ENCODE measurements at places on chromosomes 7 and 10. TPM values are rescaled to one million over a fixed set of nuclear protein-coding genes. Genes with fewer than 3 reads are reported as not detected.
A peak's percentile ranks its signal among the peaks of the same experiment; 100 is the strongest.

DNA sequence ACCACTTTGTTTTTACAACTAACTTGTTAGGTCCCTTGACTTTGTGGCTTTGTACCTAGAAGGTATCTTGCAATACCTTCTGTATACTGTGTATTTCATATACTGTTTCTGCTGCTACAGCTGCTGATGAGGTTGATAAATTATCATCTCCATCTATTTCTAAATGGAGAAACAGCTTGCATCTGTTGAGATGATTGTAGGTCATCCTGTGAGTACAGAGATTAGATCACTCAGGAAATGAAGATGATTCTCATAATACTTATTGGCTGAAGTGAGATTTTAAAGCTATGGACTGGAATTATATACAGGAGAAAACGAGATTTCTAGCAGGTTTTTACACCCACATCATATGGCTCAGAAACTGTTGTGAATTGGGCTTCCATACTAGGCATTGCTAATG lies 280.5 kb downstream of the KCND2 start:
- DNase-seq, result no peak

GRCh38 chr10:58642283-58642682 lies 129.6 kb downstream of the BICC1 start:
- DNase-seq, result no peak

Gene AKAP9
- total RNA-seq, result 108 TPM

DNA sequence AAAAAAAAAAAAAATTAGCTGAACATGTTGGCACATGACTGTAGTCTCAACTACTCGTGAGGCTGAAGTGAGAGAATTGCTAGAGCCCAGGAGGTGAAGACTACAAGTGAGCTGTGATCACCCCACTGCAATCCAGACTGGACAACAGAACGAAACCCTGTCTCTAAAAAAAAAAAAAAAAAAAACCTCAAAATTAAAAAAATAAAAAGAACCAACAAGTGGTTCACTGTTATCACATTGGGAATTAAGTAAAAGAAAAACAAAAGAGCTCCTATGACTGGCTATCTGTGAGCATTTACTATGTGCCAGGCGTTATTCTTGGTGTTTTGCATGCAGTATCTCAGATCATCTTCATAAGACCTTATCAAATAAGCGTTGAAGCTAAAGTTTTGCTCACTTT lies 66.0 kb downstream of the ANLN start:
- no peak for DNase-seq

DNA sequence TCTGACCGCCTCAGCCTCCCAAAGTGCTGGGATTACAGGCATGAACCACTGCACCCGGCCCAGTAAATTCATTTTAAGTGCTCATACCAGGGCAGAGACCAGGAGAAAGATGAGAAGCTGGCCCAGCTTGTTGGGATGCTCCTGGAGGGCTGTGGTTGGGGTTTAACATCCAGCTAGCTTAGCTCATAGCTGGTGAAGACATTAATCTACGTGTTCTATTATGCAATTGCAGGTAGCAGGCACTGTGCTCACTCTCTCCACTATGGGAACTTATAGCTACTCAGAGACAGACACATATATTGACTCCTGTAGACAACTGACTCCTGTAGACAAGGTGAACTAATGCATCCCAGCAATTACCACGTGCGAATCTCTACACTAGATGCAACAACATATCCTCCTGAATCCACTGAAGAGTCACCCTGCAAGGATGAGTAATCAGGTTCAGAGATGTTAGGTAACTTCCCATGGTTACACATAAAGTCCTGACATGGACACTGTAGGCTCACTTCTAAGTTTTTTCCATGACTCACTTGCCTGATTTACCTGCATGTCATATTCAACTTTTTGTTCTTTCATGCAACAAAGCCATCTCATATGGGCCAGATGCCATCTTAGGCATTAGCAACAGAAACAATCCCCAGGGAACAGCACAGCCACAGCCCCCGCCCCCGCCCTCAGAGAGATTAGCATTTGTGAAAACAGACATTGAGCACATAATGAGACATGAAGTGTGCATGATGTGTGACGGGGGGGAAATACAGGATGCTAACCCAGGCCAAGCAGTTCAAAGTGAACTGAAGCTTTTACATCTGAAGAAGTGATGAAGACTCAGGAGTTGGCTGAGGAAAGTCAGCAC lies 37.2 kb downstream of the ERLIN1 start:
- no peak for DNase-seq

Gene ASIC3
- 7.9 TPM for total RNA-seq

DNA sequence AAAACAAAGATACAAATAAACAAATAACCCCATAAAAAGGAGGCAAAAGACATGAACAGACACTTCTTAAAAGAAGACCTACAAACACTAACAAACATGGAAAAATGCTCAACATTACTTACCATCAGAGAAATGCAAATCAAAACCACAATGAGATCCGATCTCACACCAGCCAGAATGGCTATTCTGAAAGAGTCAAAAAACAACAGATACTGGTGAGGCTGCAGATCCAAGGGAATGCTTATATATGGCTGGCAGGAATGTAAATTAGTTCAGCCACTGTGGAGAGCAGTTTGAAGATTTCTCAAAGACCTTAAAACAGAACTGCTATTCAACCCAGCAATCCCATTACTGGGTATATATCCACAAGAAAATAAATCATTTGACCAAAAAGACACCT lies 80.4 kb upstream of the NRP1 start:
- DNase-seq, result no peak

Gene TMEM106B
- total RNA-seq, result 81.3 TPM

Gene NPFFR1
- 0.14 TPM for total RNA-seq

DNA sequence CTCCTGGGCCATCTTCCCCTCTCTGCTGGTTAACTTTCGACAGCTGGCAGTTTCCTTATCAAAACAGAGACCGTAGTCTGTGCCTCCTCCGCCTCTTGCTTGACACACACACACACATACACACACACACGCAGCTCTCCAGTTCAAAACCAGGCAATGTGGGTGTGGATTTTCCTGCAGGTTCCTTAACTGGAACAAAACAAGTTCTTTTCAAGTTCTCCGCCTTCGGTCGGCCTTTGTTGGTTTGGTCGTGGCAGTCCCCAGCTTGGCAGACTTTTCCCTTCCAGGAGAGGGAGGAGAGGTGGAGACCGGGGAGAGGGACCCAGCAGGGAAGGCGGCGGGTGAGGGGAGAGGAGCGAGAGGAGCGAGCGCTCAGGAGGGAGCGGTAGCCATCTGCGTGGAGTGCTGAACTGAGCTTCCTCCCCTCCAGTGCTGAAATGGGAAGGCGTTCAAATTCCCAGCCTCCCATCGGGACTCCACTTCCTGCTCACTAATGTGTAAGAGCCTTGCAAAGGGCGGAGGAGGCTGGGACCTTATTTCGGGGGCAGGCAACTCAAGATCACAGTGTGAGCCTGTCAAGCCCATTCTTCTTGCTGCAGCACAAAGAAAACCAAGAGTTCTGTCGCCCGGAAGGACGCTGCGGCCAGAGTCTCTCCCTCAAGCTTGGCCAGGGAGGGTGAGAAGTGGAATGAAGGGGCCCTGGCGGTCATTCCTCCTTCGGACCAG lies 120.6 kb downstream of the PRPF18 start:
- peak; percentile 48 for DNase-seq

DNA sequence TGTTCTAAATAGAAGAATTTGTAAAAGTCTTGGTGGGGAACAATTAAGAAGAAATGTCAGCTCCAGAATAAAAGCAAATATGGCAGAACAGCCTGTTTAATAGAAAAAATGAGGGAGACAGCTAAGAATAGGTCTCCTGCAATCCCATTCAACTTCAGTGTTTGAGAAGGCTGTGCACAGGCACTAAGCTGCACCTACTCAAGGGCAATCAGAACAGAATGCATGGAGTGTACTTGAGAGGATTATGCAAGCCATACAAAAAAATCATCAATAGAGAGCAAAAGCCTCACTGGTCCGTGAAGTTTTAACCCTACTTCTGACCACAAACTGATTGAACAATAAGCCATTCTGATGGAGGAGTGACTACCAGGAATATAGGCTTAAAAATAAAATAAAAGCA lies 690.7 kb upstream of the PCDH15 start:
- DNase-seq, result no peak

Gene PTPN20
- total RNA-seq, result not detected

Gene NRG3
- total RNA-seq, result 0.57 TPM

Gene SLC13A1
- not detected for total RNA-seq

GRCh38 chr7:157475095-157475494 lies 138.3 kb downstream of the DNAJB6 start:
- DNase-seq, result no peak

- no peak for DNase-seq
Observed at GRCh38 chr7:51374936-51375335, 58.3 kb upstream of the COBL start.

- no peak for DNase-seq
Observed at GRCh38 chr7:77383333-77383740, 32.8 kb downstream of the GSAP start.

Data from mesothelial cell of epicardium (in vitro differentiated cells).